NCI-H187 (cell line): ENCODE measurements at places on chromosomes 3 and 15.

DNA sequence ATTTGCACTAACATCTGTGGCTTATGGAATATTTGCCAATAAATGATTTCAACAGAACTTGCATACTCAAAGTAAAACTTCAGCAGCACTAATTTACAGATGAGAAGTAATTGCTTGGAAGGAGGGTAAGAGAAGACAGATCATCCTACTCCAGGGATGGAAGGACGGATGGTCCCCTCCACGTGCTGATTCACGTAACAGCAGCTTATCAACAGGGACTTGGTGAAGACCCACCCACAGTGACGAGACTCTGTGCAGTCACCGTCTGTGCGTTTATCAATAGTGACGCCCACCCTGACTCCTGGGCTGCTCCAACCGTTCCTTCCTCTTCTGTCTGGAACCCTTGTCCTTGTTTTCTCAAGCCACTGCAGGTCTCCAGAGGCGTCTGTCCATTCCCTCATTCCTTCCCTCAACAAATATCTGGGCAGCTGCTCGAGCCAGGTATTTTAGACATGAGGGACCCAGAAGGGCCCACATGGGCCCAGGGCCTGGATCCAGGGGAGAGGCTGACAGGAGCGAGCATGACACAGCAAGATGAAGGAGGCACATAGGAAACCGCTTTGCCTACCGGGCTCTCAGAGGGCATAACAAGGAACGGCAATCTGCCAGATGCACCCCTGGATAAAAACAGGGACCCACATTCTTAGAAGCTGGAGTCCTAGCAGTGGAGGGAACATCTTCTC, 33.3 kb downstream of the PCSK6 start:
- DNase-seq: no peak

DNA sequence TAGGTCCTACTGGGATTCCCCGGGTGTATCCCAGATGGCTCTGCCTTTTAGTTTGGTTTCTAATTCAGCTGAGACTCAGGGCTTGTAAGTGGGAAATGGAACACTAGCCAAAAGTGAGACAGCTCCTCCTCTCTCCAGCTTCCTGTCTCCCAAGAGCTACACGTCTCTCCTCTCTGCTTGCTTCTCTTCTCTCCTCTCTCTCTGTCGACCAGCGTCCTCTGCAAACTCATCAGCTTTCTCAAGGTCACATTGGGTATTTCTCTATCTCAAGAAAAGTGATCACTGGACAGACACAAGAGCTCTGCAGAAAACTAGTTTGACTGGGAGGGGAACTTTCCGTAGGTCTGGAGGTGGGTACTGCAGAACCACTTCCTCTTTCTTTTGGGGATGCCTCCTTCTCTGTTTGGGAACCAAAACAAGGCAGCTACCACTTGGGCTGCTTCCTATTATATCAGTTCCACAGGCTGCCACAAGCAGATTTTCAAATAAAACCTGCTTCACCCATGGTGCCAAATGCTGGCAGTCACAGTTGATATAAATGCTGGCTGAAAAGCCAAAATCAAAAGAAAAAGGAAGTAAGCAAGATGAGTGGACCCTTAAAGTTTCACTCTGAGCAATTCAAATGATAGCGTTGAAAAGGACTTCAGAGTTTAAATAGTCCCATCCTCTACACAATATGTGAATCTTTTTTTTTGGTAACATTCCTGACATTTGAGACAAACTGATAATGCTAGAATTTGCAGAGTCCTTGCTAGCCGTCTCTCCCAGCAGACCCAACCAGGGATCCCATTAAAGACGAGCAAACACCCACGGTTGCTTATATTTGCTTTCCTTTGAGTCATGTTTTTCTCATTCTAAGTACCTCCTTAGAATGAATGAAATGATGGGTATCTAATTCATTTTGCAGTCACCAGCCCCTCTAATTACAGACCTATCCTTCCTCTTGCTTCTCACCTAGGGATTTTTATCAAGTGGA, 7.2 kb upstream of the DYNC1LI1 start:
- DNase-seq: no peak

GRCh38 chr3:39290255-39290654, 10.4 kb upstream of the CX3CR1 start:
- DNase-seq: no peak

DNA sequence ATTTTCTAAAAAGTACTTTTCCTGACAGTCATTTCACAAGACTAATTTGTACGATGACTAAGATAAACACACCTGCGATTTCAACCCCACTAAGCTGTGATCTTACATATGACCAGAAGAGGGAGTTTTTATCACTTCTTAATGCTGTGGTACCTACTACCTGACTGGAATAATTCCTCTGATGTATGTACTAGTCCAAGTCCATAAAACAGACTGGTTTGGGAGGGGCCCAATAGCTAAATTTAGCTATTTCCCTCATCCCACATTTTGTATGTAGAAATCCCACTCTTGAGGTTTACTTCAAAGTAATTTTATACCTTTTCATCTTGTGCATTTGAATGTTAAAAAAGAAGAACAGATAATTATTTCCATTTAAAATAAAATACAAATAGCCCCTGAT, 49.7 kb upstream of the SCAANT1 start:
- no peak for DNase-seq

DNA sequence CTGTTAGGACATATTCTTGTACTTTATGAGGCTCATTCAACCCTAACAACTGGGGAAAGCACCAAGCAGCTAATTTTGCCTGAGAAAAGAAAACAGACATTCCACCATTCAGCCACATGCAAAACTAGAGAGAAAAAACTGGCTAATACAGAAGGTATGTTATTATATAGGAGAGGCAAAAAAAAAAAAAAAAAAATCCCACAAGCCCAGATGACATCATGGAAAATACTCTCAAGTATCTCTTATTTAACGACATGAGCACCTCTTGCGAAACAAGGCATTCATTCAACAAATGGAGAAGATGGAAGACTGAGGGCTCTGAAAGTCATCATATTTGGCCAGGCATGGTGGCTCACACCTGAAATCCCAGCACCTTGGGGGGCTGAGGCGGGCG, 61.5 kb downstream of the PRICKLE2 start:
- no peak for DNase-seq

DNA sequence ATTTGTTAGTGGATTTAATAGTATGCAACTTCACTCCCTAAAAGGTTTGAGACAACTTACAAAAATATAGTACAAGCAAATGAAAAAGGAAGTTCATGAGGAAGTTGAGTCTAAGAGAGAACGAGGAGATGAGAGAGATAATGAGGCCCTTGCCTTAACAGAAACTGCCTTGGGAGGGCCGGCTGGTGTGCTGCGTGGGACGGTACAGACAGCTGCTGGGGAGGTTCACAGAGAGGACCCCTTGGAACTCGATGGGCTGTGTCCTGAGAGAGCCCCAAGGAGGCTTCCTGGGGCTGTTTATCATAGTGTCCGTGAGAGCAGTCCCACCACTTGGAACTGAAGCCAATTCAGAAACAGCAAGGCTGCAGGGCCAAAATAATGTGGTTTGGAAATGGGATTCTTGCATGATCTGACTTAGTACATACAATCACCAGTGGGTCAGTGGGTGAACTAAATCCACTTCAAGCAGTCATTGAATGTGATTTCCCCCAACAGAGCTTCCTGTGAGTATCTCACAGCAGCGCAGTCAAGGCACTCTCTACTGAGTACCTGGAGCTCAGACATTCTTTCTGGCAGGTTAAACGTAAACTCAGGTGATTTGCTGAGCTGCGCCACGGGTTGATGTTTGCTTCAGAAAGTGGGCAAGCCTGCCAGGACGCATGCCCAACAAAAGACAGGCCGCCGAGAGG, 90.8 kb downstream of the CRTC3 start:
- no peak for DNase-seq

GRCh38 chr3:143070977-143071551, 48.5 kb upstream of the CHST2 start:
- no peak for DNase-seq

- DNase-seq: no peak
These were observed 566.8 kb downstream of the NTRK3 start for GRCh38 chr15:87689716-87690115.

GRCh38 chr15:100873029-100873677, 6.5 kb upstream of the ALDH1A3 start:
- DNase-seq: peak; percentile 28
